ENCODE measurements at places on chromosomes 13 and 19.

GRCh38 chr13:79909644-79910043, 428.7 kb downstream of the NDFIP2 start:
- H3K4me3 ChIP-seq: no peak overlapping the region
- DNase-seq: no peak
- no peaks in the 10 kb centered on the region for H3K36me3 ChIP-seq
- no peaks in the 10 kb centered on the region for H3K27me3 ChIP-seq

DNA sequence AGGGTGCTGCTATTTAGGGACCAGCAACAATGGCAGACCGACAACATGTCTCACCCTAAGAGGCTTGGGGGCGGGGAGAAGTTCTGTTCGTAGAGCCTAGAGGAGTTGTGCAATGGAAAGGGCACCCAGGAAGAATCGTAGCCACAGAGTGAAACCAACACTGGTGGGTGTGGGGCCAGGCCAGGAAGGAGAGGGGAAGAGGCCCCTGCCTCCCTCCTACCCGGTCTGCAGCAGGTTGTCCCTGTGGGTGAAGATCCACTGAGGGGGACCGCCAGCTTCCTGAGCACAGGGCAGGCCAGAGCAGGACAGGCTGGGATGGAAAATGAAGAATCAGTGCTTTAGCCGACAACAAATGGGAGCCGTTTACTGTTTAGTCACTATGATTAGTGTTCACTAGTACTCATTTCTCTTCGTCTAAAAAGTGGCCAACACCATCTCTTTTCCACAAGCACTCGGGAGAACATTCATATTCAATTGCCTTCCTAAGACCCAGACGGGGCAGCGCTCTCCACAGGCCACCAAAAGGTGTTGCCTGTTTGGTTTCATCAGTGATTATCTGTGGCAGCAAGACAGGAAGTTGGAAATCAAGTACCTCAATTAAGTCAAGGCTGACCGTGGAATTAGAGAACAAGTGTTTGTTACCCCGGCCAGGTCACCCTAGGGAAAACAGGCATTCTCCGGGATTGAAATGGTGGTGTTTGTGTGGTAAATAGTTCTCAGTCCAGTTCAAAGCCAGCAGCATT, 1.1 kb upstream of the ATP11A start:
- no peak overlapping the region for H3K27ac ChIP-seq
- no peak overlapping the region for H3K4me3 ChIP-seq
- H3K4me1 ChIP-seq: peaks cover 5% of the 10 kb centered on the region
- DNase-seq: no peak
- H3K27me3 ChIP-seq: no peaks in the 10 kb centered on the region

- no peaks in the 10 kb centered on the region for H3K27me3 ChIP-seq
- no peak for DNase-seq
- H3K27ac ChIP-seq: no peak overlapping the region
- H3K4me1 ChIP-seq: no peaks in the 10 kb centered on the region
Measured at GRCh38 chr19:55700813-55701212, 25.8 kb downstream of the EPN1 start.

GRCh38 chr19:6849876-6850275, 37.5 kb upstream of the ADGRE1 start:
- no peaks in the 10 kb centered on the region for H3K4me1 ChIP-seq
- no peak for DNase-seq
- no peak overlapping the region for H3K4me3 ChIP-seq

DNA sequence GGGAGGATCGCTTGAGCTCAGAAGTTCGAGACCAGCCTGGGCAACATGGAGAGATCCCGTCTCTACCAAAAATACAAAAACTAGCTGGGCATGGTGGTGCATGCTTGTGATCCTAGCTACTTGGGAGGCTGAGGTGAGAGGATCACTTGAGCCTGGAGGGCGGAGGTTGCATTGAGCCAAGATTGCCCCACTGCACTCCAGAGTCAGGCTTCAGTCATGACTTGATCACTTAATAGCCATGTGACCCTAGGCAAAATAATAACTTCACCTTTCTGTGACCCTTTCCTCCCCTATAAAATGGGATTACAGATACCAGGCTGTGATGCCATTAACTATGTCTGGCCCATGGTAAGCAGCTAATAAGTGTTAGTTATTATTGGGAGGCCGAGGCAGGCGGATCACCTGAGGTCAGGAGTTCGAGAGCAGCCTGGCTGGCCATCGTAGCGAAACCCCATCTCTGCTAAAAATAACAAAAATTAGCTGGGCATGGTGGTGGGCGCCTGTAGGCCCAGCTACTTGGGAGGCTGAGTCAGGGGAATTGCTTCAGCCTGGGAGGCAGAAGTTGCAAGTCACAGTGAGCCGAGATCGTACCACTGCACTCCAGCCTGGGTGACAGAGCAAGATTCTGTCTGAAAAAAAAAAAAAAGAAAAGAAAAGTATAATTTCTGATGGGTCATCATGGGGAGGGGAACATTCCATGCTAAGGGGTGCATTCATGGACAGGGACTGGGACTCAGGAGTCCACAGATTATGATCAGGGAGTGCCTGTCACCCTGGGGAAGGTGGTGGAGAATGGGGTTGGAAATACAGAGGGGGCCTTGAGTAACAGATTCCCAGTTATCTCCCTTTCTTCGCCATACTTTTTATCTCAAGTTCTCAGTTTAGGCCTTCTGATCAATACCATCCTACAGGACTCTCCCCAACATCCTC, 15.5 kb downstream of the TPM4 start:
- H3K27ac ChIP-seq: no peak overlapping the region
- H3K4me3 ChIP-seq: no peak overlapping the region
- no peaks in the 10 kb centered on the region for H3K4me1 ChIP-seq
- DNase-seq: no peak
- H3K36me3 ChIP-seq: peaks cover 53% of the 10 kb centered on the region

DNA sequence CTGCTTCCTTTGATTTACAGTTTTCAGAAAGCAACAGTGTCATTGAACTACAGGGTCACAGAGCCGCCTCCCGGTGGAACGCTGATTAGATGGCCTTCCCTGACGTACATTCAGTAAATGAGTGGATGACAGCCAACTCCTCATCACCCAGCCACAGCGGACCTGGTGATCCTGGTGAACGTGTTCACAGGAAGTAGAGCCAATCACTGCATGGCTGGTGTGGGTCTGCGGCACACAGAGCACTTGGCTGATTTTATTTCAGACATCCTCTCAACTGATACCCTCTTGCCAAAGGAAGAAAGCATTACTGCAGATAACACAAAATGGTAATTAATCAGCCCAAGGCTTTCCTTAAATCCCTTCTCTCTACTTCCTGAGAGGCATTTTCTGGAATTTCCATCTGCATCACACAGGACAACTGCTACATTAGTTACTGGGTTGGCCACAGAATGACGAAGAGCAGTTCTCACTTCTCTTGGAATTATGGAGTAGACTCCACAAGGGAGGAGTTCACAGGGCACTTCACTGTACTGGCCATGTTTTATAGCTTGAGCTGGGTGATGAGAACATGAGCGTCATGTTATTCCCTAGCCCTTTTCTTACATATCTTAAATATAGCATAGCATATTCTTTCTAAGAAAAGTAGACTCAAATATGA, 84.0 kb upstream of the SLC7A1 start:
- no peaks in the 10 kb centered on the region for H3K4me1 ChIP-seq
- no peak for DNase-seq
- no peak overlapping the region for H3K4me3 ChIP-seq
- H3K27ac ChIP-seq: no peak overlapping the region
- H3K36me3 ChIP-seq: no peaks in the 10 kb centered on the region

DNA sequence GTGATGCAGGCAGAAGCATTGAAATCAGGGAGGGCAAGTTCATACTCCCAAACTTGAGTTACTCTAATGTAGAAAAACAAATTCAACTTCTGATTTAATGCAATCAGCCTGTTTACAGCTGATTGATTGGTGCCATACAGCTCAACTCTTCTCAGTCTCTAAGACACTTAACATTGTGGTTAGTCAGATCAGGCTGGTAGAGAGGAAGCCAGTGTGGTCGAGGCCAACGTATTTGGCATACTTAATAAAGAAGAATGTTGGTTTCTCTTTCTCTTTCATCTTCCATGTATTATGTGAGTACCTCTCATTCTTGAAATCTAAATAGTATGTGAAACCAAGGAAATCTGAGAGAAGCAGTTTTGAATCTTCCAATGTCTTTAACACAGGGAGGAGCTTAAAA, 255.0 kb upstream of the SLITRK1 start:
- H3K36me3 ChIP-seq: no peaks in the 10 kb centered on the region
- no peaks in the 10 kb centered on the region for H3K27me3 ChIP-seq
- no peak overlapping the region for H3K27ac ChIP-seq
- no peaks in the 10 kb centered on the region for H3K4me1 ChIP-seq

GRCh38 chr13:40672765-40673397, 6.4 kb upstream of the FOXO1 start:
- no peak overlapping the region for H3K4me3 ChIP-seq
- peaks cover 1% of the 10 kb centered on the region for H3K4me1 ChIP-seq
- peak overlapping the region; percentile 44 for H3K27ac ChIP-seq
- H3K27me3 ChIP-seq: no peaks in the 10 kb centered on the region
- DNase-seq: no peak
- H3K36me3 ChIP-seq: no peaks in the 10 kb centered on the region

GRCh38 chr13:110911880-110912279, 3.0 kb downstream of the ANKRD10 start:
- H3K27ac ChIP-seq: no peak overlapping the region
- no peak overlapping the region for H3K4me3 ChIP-seq

DNA sequence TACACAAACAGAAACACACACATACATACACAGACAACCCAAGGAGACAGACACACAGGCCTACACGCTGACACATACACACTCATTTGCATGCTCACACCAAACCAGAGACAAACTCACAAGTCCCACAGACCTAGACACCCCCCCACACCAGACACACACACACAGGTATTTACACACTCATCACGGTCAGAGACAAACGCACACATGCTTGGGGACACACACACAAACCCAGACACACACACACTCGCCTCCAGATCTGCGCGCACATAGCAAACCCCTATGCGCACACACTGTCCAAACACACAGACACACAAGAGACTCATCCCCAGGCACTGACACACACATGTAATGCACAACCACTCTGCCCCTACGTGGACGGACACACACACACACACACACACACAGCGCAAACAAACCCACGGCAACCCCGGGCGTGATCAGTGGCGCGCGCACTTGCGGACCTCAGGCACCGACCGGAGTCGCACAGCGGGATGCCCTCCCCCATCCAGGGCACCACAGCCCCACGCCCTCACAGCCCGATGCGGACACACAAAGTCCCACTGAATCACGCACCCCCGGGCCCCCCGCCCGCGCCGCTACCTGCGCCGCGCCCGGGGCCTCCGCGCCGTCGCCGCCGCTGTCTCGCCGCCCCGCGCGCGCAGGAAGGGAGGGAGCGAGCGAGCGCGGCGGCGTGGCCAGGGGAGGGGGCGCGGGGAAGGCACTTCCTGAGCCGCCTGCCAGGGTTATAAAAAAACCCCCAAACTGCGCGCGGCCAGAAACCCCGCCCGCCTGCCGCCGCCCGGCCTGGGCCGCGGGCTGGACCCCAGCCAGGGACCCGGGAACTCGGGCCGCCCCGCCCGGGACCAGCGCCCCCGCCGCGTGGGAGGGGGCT, at the start of gene ADAMTS10:
Gene ADAMTS10 (minus strand): TSS at position 675 of the 895 bp plus-strand sequence. CDS start 5,005 bp downstream, outside the sequence.
- H3K27ac ChIP-seq: peak within 1 kb of the TSS; percentile 28
- H3K27me3 ChIP-seq: no peaks in the 10 kb centered on the region
- no peak for DNase-seq
- H3K36me3 ChIP-seq: no peaks in the 10 kb centered on the region

DNA sequence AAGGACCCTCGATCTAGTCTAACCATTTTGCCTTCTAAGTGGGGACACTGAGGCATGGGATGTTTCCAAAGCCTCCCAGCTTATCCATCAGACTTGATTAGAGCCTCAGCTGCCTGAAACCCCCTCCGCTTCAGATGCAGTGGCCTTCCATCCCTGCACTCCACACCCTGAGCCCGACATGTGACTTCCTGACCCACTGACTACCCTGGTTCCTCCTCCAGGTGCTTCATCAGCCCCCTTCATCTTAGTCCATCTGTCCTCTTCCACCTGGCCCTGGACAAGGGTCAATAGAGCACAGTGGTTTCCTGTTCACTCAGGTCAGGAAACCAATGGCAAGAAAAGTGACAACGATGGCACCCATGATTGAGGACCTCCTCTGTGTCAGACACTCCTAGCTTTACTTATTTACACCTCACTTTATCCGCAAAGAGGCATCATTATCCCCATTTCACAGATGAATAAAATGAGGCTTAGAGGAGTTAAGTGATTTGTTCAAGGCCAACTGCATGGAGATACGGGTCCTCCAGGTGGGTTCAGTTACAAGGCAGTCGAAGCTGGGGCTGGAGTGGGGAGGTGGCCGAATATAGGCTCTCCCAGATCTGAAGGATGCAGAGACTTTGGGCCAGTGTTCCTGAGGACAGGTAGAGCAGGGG, 81.6 kb upstream of the TM9SF2 start:
- H3K4me3 ChIP-seq: no peak overlapping the region
- no peaks in the 10 kb centered on the region for H3K27me3 ChIP-seq
- no peak overlapping the region for H3K27ac ChIP-seq
- peaks cover 9% of the 10 kb centered on the region for H3K4me1 ChIP-seq
- H3K36me3 ChIP-seq: no peaks in the 10 kb centered on the region

DNA sequence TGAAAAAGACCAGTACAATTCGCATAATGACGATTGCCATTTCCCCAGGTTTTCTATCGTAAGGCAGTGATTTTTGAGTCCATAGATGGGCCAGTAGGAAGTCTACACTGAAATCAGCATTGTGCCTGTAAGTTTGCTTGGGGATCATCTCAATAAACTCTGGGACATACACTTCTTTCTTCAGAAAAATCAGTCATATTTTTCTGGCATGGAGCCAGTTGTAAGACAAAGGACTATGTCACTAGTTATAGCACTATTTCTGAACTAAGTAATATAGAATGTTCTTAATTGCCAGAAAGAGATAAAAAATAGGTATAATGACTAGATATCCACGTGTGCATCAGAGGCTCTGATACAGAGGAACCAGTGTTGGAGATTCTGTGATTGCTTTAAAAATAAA, 243.5 kb downstream of the LMO7 start:
- H3K27ac ChIP-seq: no peak overlapping the region
- no peak overlapping the region for H3K4me3 ChIP-seq
- no peaks in the 10 kb centered on the region for H3K36me3 ChIP-seq
- DNase-seq: no peak

DNA sequence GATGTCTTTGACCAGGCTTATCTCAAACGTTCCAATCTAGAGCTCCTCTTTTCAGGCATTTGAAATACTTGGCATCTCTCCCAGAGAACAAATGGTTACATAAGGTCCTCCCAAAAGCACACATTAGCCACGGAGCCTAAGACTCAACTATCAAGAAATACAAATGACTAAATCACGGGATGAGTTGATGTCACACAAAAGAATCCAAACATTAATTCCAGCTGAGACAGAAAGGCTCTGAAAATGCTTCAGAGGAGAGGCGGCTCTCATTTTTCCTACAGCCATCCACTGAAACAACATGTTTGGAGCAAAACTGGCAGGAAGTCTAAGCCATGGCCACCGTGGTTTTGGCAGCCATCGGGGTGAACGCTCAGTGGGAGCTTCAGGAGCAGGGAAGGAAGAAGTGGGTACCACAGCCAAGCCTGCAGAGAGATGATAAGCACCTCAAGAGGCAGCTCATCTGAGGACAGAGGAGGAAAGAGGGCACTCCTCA, 122.5 kb downstream of the STK24 start:
- no peaks in the 10 kb centered on the region for H3K27me3 ChIP-seq
- H3K36me3 ChIP-seq: peaks cover 9% of the 10 kb centered on the region
- H3K4me1 ChIP-seq: peaks cover 3% of the 10 kb centered on the region
- no peak overlapping the region for H3K27ac ChIP-seq

GRCh38 chr13:92838786-92839185, 387.8 kb upstream of the GPC6 start:
- no peaks in the 10 kb centered on the region for H3K27me3 ChIP-seq
- H3K4me1 ChIP-seq: no peaks in the 10 kb centered on the region
- no peak overlapping the region for H3K4me3 ChIP-seq
- H3K36me3 ChIP-seq: no peaks in the 10 kb centered on the region
- H3K27ac ChIP-seq: no peak overlapping the region
